Fibroblast of skin of right biceps (primary cell): ENCODE measurements at places on chromosomes 13 and 19.

GRCh38 chr19:2051773-2052704, 995 bp upstream of the MKNK2 start:
- DNase-seq = no peak

GRCh38 chr19:2783781-2784145, 690 bp upstream of the SGTA start:
- no peak for DNase-seq

DNA sequence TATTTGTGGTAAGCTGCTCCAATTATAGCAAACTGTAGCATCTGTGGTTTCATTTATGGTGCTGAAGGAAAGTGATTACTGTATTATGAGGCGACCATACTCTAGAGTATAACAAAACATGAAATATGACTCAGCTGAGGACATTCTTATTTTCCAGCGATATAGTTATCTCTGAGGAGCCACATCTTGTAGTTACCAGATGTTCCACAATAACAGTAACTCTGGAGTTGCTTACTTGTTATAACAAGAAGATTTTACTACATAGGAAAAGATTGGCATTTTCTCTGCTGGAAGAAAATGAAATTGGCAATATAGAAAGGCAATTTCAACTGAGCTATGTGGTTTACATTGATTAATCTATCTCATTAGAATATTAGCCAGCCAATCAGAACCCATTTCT, 1634.2 kb downstream of the PCDH9 start:
- peak; percentile 67 for DNase-seq

GRCh38 chr13:68749796-68750195, 1357.8 kb upstream of the ATXN8OS start:
- DNase-seq = peak; percentile 1

GRCh38 chr19:8639821-8640401, 9.5 kb downstream of the NFILZ start:
- DNase-seq = no peak

GRCh38 chr19:42596391-42597072, 1.8 kb upstream of the CEACAM8 start:
- DNase-seq = peak; percentile 3

DNA sequence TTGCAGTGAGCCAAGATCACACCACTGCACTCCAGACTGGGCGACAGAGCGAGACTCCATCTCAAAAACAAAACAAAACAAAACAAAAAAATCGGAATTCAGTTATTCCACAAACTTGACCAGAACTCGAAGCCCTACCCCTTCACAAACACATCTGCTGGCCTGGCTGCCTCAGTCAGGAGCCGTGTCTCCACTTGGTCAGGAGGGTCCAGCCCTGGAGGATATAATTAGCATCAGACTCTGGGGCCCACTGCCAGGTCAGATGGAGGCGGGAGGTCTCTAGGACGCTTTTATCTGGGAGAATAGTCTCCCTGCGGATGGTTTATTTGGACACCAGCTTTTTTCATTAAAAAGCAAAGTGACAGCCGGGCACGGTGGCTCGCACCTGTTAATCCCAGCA, 8.0 kb downstream of the ELL start:
- no peak for DNase-seq

DNA sequence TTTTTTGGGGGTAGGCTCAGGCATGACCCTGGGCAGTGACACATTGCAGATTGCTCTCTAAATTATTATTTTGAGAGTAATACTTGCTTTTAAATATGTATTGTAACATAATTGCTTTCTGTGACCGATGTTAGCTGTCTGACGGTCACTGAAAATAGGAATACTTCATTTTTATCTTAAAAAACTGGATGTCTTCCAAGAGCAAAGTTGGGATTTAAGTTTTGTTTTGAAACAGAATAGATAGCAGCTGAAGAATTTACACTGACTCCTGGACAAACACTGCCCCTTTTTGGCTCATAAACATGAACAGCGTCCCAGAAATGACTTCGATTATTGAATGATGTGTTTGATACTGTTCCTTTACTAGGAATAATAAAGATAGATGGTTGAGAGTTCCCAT, 535.9 kb downstream of the GPC5 start:
- no peak for DNase-seq

GRCh38 chr19:52935434-52935833, 12.2 kb upstream of the ZNF888 start:
- peak; percentile 3 for DNase-seq

GRCh38 chr19:35727053-35727955, 9.5 kb downstream of the KMT2B start:
- no peak for DNase-seq

DNA sequence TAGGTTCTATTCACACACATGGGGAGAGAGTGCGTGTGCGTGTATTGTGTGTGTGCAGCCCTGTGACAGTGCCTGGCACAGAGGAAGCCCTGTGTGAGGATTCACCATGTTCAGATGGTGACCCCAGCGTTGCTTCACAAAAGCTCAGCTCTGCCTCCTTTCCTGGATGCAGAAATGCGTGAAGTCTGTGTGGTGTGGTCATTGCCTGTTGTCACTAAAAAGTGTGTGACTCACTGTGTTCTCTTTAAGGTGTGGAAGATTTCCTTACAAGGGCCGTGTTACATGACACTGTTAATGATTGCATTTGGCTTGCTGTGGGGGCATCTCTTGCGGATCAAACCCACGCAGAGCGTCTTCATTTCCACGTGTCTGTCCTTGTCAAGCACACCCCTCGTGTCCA, 19.5 kb upstream of the DCUN1D2 start:
- DNase-seq = no peak

DNA sequence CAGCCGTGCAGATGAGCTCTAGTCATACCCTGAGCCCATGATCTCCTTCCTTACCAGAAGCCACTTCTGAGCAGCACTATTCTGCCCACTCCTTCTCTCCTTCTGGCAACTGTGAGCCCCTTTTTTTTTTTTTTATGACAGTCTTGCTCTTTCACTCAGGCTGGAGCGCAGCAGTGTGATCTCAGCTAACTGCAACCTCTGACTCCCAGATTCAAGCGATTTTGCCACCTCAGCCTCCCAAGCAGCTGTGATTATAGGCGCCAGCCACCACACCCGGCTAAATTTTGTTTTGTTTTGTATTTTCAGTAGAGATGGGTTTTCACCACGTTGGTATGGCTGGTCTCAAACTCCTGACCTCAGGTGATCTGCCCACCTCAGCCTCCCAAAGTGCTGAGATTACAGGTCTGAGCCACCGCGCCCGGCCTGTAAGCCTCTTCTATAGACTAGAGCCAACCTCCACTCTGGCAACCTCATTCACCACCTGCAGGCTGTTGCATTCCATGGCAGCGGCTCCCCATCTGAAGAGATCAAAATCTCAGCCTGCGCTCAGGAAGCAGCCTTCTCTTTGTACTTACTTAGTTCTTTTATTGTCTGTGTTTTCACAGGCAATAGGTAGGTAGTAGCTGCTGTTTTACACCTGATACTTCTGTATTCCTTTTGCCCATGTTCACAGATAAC, 34.8 kb upstream of the NDFIP2 start:
- DNase-seq = no peak

DNA sequence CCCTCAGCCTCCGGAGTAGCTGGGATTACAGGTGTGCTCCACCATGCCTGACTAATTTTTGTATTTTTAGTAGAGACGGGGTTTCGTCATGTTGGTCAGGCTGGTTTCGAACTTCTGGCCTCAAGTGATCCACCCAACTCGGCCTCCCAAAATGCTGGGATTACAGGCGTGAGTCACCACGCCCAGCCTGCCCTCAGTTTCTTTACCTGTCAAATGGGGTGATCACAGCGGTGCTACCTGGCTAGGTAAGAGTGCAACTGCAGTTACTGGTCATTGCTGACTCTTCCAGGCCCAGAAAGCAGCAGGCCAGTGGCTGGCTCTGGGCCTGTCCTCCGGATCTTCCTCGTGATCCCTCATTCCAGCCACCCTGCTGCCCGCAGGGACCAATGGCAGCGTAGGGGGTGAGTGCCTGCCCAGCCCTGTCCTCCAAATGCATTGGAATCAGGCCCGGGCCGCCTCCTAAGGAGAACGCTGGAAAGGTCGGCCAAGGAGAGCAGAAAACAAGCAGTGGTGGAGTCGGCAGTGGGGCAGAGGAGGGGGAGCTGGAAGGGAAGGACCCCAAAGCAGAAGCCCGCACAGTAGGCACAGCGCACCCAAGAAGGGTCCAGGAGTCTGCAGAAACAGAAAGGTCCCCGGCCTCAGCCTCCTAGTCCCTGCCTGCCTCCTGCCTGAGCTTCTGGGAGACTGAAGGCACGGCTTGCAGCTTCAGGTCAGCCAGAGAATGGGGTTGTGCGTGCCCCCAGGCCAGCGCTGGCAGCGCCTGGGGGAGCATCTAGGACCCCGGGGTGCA, 1.8 kb upstream of the SLC27A1 start:
- DNase-seq = no peak

DNA sequence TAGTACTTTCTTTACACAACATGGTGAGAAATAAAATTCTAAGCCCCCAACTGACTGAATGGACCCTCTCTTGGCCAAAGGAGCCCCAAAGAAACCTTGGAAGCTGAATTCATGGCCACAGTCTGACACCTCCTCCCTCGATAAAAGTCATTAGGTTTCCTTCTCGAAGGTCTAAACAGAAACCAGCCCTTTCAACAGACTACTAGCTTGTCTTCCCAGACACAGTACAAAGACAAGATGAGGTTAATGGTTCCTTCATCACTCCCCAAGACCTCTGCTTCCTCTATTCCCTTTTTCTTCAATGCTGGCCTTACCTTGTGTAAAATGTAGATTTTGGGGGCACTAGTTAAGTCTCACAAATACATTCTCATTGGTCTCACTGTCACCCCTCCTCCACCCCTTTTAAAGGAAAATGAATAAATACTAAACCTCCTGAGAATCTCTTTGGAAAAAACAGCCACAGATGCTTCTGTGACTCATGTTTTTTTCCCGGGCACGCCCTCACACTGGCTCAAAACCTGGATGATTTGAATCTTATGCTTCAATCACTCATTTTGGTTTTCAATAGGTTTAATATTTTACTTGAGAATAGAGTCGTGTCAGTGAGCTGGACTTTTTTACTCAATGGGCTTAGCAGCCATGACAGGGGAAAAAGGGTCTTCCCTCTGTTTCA, 65.8 kb upstream of the MED4 start:
- peak; percentile 37 for DNase-seq

DNA sequence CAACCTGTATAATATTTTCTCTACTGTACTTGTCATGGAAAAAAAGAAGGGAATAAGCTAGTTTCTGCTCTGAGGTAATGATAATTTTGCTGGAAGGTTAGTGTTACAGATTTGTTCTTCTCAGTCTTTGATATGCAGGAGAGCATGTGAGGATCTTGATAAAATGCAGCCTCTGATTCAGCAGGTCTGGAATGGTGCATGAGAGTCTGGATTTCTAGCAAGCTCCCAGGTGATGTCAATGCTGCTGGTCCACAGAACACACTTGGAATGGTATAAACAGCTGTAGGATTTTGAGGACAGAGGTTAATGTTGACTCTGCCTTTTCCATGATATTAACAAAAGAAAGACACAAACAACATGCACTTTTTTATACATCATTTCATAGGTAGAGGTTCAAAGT, 173.6 kb downstream of the NDFIP2 start:
- no peak for DNase-seq

DNA sequence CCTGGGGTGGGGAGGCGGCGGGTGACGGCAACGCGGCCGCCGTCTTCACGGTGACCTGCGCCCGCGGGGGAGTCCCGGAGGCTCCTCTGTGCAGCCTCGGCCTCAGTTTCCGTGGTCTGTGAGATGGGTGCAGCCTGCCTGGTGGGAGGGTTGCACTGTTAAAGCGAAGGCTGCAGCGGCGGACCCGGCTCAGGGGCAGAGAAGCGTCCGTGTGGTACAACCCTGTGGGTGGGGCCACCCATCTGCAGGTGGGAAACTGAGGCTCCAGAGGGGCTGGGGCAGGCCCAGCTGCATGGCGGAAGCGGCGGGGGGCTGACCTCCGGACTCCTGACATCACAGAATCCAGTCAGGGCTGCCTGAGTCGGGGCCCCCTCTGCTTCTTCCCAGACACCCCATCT, 481 bp downstream of the FGF22 start:
- no peak for DNase-seq

GRCh38 chr13:85535316-85536084, 263.7 kb downstream of the SLITRK6 start:
- DNase-seq = no peak

GRCh38 chr13:28147495-28147894, 9.2 kb downstream of the PAN3 start:
- DNase-seq = peak; percentile 52

DNA sequence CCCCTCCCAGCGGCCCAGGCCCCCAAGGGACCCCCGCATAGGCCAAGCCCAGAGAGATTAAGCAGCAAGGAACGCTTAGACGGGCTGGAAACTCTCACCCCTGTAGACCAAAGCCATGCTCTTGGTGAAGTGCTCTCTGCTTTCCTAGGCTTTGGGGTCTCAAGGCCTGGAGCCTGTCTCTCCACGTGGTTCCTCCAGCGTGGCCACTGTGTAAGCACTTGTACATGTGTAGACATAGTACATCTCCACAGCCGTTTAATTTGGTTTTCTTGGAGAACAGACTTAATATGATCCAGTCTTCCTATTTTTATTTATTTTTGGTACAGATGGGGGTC, 1.1 kb downstream of the NUDT19 start:
- DNase-seq = no peak

DNA sequence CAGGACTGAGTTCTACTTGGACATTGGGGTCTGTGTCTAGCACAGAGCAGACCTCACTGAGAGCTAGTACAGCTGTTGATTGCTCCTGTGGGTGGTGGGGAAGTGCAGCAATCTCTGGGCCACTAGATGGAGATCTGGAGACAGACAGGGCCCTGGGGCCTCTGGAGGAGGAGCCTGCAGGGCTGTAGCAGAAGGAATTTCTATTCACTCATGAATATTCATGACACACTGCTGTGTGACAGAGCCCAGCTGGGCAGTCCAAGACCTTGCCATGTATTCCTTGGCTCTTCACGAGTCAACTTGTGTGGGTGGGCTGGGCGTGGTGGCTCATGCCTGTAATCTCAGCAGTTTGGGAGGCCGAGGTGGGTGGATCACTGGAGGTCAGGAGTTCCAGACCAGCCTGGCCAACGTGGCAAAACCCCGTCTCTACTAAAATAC, 37.5 kb downstream of the SUGP2 start:
- DNase-seq = peak; percentile 72

- DNase-seq = no peak
Observed at GRCh38 chr19:18840288-18841267, 8.8 kb downstream of the UPF1 start.
